ENCODE measurements at places on chromosomes 7 and 10.

DNA sequence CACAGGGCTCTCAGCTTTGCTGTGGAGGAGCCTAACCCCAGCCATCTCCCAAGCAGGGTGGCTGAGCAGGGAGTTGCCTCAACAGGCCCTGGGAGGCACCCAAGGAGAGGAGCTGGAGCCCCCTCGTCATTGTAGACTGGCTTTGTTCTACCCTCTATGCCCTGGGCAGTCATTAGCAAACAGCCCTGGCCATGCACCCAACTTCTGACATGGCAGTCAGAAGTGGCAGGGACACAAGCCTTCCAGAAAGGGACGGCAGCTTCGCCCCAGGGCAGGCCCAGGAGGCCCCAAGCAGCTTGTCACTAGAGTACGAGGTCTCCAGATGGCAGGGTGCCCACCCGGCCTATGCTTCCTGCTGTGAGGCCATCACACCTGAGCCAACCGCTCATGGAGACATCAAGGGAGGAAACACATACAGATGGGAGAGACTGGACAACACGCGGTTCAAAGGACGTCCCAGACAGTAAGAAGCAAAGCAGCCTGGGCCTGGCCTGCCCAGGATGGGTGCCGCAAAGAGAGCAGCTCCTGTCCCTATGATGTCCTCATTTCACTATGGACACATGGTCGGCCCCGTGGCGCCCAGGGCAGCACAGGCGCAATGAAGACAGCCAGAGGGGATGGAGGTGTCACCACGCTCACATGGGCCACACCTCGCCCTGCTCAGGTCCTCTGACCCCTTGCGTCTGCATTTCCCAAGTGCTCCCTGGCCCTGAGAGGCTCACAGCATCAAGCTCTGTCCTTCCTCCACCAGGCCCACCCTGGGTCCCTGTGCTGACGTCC lies 190.9 kb upstream of the CXCL12 start:
- no peak for DNase-seq

DNA sequence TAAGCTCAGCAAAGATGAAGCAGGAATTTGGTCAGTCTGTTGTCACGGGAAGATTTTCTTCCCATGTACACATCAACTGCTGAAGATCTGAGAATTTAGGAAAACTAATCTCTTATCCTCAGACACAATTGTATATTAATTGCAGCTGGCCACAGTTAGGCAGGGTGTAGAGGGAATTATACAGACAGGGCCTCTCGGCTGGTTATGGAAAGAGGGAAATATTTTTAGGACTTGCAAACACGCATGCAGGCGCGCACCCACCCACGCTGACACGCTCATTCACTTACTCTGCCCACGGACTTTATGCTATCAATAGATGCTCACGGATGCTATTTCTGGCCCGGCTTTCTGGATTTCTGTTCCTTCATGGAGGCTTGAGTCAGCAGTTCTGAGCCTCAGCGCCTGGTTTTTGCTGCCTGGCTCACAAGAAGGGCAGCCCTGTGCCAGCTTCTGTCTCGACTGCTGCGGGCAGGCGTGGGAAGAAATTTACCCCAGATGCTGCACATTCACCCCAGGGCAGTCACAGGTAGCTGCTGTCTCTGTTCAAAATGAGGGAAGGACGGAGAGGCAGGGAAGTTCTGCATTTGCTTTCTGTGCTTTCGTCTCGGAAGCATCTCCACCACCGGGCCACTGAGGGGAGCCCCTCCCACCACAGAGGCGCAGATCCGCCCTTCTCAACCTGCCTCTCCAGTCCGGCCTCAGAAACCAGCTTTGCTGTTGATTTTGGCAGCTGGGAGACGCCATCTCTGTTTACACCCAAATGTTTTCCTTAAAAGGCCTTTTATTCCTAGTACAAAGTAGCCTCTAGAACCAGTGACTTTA lies 116.3 kb upstream of the BTBD16 start:
- DNase-seq, result no peak

DNA sequence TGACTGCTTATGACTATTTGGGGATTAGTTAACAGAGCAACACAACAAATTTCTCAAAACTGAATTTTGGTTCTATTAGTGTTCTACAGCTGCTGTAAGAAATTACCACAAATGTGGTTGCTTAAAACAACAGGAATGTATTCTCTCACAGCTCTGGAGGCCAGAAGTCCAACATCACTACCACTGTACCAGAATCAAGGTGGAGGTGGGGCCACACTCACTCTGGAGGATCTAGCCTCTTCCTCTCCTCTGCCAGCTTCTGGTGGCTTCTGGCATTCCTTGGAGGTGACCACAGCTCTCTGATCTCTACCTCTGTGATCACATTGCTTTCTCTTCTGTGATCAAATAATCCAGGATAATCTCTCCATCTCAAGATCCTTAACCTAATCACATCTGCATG lies 194.7 kb upstream of the BMPER start:
- no peak for DNase-seq

DNA sequence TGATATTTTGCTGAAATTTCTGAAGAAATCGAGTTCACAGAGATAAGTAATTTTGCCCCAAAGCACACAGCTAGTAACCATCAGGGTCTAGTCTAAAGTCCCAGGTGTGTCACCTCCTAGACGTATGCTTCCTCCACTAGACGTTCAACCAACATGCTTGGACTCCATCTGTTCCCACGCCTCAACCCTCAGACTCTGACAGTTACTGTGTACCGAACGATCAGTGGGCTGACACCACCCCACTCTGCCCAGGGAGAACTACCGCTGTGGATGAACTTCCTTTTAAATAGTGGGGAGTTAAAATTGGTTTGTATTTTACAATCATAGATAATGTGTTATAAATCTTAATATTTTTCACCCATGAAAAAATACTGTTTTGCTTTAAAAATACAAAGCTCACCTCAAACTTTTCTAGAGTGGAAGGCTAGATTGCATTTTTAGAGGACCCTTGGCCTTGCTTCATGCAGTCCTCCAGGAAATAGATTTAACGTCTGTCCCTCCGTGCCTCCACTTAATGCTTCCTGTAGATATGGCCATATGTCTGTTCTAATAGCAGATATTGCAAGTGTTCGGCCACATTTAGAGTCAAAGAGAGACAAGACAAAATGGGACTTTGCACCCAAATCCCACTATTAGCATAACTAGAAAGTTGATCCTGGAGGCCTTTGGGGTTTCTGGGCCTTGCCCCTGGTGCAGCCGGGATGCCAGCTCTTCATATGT lies 91.4 kb upstream of the ZPBP start:
- DNase-seq, result no peak
